ENCODE measurements at places on chromosomes 1 and 21.

DNA sequence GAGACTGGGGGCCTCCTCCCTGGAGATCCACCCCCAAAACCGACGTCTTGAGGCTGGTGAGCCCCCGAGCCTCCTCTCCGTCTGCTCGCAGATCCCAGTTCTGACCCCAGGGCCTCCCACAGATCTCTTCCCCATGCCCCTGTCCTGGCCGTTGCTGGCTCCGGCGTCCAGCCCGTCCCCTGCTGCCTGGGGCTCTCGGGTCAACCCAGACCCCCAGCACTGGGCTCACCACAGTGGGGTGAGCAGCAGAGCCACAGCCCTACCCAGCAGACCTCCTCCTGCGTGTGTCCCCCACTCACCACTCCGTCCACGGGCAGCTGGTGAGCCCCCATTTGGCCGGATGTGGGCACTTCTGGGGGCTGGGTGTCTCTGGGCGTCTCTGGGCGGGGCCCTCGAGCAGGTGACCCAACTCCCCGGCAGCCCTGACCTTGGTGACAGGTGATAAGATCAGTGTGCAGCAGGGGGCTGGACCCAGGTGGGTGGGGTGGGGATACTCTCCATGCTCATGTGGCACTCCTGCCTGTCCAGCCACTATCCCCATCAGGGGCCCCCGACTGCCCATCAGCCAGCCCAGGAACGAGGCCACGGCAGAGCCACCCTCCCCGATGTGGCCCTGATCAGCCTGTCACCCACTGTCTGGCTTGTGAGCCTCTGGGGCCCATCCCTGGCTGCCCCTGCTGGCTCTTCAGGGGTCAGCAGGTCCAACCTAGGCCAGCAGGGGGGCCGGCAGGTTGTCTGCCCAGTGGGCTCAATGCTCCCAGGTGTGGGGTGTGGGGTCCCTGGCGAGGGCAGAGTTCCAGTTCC lies 709 bp downstream of the TNFRSF14 start:
- DNase-seq = no peak

GRCh38 chr1:82690411-82690810 lies 889.7 kb downstream of the ADGRL2 start:
- no peak for DNase-seq

- no peak for DNase-seq
Observed at GRCh38 chr1:219123036-219123435, 50.6 kb upstream of the LYPLAL1 start.

DNA sequence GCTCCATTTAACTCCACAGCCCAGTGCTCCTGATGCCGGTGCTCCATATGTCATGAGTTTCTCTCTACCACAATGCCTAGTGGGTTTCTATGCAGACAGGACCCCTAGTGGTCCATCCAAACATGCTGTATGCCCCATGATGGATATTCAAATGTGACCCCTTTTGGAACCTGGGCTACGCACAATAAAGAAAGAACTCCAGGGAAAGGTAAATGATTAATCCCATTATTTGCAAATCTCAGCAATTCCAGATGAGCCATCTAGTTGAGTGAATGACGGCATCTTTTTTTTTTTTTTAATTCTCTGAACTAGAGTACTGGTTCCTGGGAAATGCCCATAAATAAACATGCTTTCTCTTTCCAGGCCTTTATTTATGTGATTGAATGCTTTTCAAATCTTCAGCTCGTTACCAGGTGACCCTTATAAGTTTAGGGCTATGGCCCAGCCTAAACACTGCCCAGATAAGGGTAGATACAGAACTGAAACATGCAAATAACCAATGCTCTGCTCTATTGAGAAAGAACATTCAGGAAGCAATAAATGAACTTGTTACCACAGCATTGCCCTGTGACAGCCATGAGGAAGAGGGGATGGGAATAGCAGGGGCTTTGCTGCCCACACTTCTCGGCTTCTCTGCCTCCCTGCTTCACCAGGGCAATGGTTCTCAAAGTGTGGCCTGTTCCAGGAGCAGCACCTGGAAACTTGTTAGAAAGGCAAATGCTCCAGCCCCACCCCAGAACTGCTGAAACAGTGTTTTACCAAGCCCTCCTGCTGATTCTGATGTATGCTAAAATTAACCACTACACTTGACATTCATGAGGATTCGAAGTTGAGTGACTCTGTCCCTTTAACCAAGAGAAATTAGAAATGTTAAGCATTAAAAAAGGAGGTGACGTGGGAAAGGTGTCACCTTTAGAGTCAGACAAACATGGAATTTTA lies 151.7 kb downstream of the SEC16B start:
- DNase-seq = no peak

DNA sequence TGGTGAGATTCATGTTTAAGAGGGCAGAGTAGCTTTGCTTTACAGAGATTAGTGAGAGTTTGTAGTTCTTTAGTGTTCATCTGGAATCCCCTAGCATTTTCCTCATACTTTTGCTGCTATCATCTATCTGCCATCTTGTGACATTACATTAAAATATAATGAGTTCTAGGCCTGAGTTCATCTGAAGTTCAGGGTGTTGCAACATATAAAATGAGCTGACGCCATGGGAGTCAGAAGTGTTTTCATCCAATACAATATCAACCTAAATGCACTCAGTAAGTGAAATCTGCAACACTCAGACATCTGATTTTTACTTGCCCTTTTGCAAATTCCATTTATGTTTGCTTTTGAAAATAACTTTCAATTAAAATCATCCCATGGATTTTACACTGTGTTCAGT lies 153.8 kb downstream of the NTNG1 start:
- no peak for DNase-seq

DNA sequence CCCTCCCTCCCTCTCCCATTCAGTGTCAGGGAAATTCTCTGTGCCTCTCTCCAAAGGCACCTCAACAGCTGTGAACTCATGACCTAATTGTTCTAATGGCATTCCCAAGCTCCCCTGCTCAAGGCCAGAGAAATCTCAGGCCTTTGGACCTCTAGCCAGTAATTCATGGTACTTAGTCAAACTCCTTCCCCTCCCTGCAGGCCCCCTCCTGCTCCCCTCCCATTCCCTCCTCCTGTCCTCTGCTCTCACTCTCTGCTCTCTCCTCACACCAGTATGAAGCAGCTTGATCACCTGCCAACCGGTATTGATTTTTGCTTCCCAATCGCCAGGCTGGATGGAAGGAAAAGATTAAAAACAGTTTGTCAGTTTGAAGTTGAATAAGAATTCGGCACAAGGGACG lies 370.5 kb upstream of the PBX1 start:
- no peak for DNase-seq

- DNase-seq = no peak
Observed at GRCh38 chr1:246651012-246651695, 73.1 kb upstream of the SCCPDH start.

- DNase-seq = no peak
Observed at GRCh38 chr21:37965088-37965805, 49.0 kb upstream of the KCNJ6 start.

DNA sequence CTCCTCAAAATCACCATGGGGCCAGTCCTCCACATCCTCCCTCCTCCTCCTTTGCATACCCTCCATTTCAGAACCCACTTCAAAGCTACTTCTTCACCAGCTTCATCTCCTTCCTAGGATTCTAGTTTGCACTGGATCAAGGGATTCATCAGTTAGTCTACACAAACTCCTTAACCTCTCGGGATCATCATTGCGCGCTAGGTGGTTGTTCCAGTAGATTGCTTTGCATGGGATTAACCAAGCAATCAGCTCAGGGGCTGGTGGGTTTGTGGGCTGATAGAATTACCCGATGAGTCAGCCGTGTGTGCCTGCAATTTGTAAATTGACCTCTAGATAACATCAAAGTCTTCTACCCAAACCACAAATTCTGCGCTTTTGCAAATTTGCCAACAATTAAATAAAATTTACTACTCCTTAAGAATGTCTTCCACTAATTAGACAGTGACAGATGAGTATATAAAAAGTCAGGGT lies 7.7 kb downstream of the KANK4 start:
- no peak for DNase-seq

- DNase-seq = no peak
Observed at GRCh38 chr1:216815260-216816131, 92.3 kb upstream of the ESRRG start.

GRCh38 chr1:193234530-193234929 lies 48.1 kb upstream of the B3GALT2 start:
- DNase-seq = no peak

DNA sequence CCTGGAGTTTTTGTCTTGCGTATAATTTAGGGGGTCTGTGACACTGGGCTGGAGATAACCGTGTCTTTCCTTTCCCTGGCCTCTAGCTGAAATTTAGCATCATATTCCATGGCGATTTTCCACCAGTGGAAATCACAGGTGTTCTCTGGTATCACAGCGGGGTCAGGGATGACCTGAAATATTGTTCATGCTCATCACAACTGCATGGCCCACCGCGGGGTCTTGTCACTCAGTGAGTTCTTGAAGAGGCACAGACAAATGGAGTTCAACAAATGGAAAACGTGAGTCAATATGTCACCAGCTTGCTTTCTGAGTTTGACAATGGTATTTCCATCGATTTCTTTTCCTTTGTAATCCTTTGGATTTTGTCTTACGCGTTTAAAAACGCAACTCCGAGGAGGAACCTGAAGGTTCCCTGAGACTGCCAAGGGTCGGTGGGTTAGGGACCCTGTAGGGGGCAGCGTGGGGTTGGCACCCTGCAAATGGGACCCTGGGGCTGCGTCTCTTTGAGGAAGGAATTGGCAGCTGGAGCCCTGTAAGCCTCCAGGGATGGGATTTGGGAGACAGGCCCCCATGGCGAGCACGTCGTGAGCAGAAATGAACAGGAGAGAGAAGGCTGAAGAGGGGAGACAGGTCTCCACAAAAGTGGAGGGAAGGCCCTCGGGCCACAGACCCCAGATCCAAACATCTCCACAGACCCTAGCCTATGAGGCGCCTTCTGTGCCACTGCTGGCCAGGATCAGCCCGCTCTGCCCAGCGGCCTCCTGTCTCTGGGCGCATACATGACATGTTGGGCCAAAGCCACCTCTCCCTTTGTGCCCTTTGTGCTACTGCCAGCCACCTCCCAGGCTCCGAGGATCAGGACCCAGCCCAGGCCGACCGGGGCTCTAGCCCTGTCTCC lies 32.1 kb upstream of the RUNX3 start:
- no peak for DNase-seq

DNA sequence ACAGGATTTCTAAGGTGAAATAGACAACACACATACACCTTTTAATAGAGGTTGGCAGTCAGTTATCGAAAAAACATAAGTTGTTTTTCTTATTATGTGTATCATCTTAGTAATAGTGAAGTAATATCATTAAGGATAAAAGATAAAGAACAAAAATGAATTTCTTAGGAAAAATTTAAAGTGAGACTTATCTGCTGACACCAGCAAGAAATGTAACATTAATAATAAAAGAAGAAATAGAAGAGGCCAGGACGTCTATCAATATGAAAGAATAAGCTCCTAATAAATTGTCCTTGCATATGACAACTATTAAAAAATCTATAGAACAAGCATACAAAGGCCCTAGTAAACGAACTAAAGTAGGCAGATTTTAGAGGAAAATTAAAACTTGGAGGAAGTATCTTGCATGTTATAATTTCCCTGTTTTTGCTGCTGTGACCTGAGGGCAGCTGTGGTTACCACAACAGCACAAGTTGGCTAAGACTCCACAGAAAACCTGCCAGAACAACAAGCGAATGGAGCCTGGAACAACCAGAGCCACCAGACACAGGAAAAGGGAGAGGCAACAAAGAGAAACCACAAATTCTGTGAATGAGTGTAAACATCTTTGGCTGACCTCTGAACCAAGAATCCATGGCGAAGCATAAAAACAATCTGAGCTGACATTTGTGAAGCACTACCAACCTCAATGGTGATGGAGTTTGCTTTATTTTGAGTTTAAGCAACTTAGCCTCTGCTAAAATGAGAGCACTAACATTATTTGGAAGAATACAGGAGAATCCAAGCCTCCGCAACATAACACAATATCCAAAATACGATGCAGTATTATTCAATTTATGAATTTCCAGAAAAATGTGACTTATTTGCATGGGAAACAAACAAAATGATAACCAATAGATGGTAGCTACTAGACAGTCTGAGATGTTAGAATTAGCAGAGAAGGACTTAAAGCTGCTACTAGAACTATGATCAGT lies 207.5 kb downstream of the KCNT2 start:
- no peak for DNase-seq

DNA sequence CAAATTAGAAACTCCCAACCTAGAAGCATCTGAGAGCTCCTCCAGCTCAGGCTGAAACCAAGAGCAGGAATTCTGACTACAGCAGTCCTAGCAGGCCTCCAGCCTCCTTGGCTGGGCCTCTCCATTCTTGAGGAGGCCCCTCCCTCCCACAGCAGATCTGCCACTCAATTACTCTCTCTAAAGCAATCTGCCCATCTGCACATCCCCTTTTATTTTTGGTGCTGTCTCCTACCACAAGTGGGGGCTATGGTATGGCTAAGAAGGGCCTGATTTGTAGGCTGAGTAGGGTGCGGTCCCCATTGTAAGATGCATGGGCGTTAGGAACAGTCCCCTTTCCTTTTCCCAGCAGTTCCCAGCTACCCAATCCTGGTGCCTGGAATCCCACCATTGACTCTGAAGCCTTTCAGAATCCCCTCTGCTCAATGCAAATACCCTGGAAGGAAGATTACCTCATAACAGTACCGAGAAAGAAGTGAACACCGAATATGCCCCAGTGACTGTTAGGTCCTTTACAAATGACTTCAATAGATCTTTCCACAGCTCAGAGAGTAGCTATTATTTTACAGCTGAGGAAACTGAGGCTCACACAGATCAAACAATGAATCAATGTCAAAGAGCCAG lies 11.6 kb upstream of the TTC39A start:
- DNase-seq = no peak

- DNase-seq = peak; percentile 9
Observed at GRCh38 chr1:211133393-211133835, 534 bp downstream of the KCNH1 start.

- DNase-seq = no peak
Observed at GRCh38 chr1:90347366-90347765, 352.5 kb downstream of the ZNF326 start.

DNA sequence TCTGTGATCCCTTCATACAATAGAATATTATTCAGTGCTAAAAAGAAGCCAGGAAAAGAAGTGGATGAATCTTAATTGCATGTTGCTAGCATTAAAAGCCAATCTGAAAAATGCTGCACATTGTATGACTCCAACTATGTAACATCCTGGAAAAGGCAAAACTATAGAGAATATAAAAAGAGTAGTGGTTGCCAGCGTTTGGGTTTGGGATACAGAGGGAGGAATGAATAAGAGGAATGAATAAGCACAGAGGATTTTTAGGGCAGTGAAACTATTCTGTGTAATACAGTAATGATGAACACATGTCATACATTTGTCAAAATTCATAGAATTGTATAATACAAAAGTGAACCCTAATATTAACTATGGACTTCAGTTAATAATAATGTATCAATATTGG lies 42.5 kb downstream of the GPR88 start:
- no peak for DNase-seq

DNA sequence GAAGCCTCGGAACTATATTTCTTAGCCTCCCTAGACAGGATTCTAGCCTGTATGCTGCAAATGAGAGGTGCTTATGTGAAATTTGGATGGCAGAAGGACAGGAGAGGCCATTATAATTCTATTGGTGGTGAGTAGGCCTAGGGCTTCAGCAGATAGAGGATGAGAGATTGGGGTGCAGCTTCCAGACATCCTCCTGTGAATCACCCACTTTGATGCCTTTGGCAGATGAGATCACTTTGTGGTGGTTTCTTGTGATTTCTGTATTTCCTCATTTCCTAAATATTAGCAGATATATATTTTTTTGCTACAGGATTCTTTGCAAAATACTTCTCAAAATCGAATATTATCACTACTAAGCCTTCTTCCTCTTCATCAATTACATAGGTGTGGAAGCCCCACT lies 37.3 kb downstream of the MFSD2A start:
- no peak for DNase-seq

- DNase-seq = no peak
Observed at GRCh38 chr1:175163702-175164101, 28.9 kb downstream of the KIAA0040 start.

Data from thymus (tissue), 14 donors.